Sigmoid colon (tissue), 7 donors: ENCODE measurements at places on chromosomes 16 and 17. TPM values are rescaled to one million over a fixed set of nuclear protein-coding genes. Genes with fewer than 3 reads are reported as not detected.

RTN4RL1 gene
- 0.16 TPM for total RNA-seq

DNA sequence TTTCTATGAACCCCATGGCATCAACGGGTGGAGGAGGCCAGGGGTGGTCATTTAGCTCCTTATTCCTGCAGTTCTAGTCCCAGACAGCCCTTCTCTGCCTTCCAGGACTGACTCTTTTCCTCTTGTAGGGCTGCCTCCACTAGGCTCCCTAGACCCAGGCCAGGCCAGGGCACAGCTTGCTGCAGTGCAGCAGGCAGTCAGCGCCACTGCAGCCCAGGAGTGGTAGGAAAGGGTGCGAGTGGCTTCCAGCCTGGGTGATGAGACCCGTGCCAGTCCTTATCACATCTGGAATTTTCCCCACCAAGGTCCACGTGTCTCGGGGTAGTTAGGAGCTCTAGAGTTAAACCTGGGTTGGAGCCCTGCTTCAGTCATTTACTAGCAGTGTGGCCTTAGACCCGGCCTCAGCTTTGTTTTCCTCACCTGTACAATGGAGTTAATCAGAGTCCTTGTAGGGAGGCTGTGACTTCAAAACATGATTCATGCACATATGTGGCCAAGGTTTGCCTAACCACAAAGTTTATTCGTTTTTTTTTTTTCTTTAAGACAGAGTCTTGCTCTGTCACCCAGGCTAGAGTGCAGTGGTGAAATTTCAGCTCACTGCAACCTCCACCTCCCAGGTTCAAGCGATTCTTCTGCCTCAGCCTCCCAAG lies 4.7 kb downstream of the SLC5A11 start:
- DNase-seq, result peak; percentile 34

FOXN1 gene
- not detected for total RNA-seq

- no peak for DNase-seq
Observed at GRCh38 chr17:1474402-1475189, 17.9 kb downstream of the MYO1C start.

- DNase-seq, result no peak
Observed at GRCh38 chr16:82011199-82011641, at the start of gene SDR42E1. Gene SDR42E1, minus strand, starts transcription at chr16:82011470. Its CDS starts 10,612 bp downstream, at chr16:82000858.

DNA sequence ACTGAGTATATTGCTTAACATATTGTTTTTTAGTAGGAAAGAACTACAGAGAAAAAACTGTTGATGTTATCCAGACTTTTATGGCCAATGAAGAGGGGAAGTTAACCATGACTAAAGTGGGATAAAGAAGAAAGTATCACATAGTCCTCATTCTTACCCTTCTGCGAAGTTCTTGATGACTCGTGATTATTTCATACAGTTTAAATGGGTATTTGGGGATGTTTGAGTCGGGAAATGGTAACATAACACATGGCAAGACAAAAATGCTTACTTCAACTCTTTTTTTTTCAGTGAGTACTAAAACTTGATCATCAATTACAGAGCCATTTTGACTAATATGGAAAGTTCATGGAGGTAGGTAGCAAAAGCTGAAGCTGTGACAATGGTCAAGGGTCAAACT lies 4.9 kb downstream of the POLG2 start:
- DNase-seq, result no peak

GRCh38 chr16:57985204-57986181 lies 14.6 kb upstream of the CNGB1 start:
- DNase-seq, result peak; percentile 70

GRCh38 chr17:79382313-79382712 lies 228.5 kb downstream of the RBFOX3 start:
- DNase-seq, result no peak

GRCh38 chr16:58057121-58057520 lies 31.6 kb downstream of the MMP15 start:
- DNase-seq, result no peak

- no peak for DNase-seq
Observed at GRCh38 chr17:29237476-29238132, 9.1 kb upstream of the CRYBA1 start.

DNA sequence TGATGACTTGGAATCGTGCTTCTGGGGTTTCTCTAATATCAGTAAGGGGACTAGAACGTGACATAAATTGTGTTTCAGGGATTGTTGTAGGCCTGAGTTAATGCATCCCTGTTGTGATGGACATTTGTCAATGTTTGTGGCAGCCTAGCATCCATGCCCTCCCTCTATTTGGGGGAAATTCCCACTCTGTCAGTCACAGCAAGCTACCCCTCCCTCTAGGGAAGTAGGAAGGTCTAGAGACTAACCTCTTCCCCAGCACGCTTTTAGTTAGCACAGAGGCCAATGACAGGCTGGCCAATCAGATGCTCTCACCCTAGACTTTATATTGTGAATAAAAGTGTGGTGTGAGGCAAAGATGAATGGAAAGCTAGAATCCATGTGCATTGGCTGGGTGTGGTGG lies 32.4 kb upstream of the NF1 start:
- no peak for DNase-seq

DNA sequence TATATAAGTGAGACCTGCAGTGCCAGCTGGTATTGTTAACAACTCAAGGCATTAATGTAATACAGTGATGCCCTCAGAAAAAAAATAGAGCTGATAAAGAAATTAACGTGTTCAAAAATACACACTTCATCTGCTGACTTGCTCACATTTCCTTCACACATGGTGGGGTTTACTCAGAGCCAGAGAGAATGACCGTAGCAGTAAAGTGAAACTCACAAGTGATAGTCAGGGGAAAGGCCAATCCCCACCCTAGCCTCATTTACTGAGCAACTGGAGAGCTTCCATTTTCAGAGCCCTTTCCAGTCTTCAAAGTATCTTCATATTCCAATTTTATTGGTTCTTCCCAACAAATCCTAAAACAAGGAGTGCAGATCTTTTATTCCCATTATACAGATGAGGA lies 74.0 kb upstream of the HLF start:
- no peak for DNase-seq
